ENCODE measurements at places on chromosomes 1 and 21. TPM values are rescaled to one million over a fixed set of nuclear protein-coding genes. Genes with fewer than 3 reads are reported as not detected.

- no peak for ATAC-seq
These were observed 27.3 kb downstream of the KIAA2013 start for GRCh38 chr1:11898831-11899467.

GRCh38 chr1:84582802-84583587, 8.8 kb upstream of the CTBS start:
- no peak for ATAC-seq

DNA sequence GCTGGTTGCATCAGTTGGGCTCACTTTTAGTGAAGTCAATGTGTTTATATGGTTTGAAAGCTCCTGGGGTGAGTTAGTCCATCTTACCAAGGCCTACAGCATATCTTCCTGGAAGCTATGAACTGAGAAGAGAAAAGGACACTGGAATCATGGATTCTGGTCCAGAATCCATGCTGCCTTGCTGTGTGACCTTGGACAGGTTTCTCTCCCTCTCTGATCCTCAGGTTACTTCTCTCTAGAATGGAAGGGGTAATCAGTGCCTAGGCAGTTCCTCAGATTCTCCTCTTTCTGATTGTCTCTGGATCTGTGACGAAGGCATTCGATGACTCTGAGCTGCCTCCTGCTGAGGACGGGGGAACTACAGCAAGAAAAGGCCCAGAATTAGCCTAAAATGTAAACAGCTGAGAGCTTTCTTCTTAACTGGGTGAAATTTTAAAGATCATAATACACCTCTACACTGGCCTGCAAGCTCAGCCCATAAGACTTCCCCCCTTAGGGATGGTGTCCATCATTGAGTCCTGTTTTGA, 425.0 kb upstream of the VAMP3 start:
- no peak for ATAC-seq

PLEKHG5 gene
- 3.8 TPM for total RNA-seq

MTARC2 gene
- not detected for total RNA-seq
